ENCODE measurements at places on chromosomes 3 and 15.
A peak's percentile ranks its signal among the peaks of the same experiment; 100 is the strongest.

GRCh38 chr15:38627689-38628277 is 63.2 kb upstream of the RASGRP1 start:
- no peak for DNase-seq

GRCh38 chr3:60386306-60386705 is 864.9 kb downstream of the FHIT start:
- DNase-seq = no peak

GRCh38 chr3:184795522-184796190 is 16.3 kb upstream of the VPS8 start:
- peak; percentile 52 for DNase-seq

DNA sequence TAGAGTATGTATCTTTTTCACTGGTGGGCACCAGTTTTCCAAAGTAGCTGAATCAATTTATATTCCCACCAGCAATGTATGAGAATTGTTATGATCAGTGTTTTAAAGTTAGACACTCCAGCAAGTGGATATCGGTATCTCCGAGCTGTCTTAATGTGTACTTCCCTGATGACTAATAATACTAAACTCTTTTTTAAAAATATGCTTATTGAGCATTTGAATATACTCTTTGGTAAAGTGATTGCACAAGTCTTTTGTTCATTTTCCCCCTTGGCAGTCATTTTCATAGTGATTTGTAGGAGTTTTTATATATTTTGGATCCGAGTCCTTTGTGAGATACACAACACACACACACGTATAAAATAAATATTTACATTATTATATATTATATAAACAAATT is 12.5 kb upstream of the FEM1B start:
- no peak for DNase-seq

- no peak for DNase-seq
These were observed 18.9 kb downstream of the PHC3 start for GRCh38 chr3:170162630-170163029.

GRCh38 chr3:182092662-182093262 is 381.0 kb downstream of the SOX2 start:
- DNase-seq = no peak

- DNase-seq = no peak
These were observed 559.0 kb downstream of the PDCD6IP start for GRCh38 chr3:34357461-34357860.

GRCh38 chr15:74422652-74423430 is 10.9 kb downstream of the SEMA7A start:
- no peak for DNase-seq

DNA sequence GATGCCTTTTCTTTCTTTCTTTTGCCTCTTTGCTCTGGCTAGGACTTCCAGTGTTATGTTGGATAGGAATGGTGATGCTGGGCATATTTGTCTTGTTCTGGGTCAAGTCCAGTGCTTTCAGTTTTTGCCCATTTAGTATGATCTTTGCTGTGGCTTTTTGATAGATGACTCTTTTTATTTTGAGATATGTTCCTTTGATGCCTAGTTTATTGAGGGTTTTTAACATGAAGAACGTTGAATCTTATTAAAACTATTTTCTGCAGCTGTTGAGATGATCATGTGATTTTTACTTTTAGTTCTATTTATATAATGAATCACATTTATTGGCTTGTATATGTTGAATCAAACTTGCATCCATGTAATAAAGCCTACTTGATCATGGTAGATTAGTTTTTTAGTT is 363.8 kb upstream of the RASGRP1 start:
- no peak for DNase-seq

DNA sequence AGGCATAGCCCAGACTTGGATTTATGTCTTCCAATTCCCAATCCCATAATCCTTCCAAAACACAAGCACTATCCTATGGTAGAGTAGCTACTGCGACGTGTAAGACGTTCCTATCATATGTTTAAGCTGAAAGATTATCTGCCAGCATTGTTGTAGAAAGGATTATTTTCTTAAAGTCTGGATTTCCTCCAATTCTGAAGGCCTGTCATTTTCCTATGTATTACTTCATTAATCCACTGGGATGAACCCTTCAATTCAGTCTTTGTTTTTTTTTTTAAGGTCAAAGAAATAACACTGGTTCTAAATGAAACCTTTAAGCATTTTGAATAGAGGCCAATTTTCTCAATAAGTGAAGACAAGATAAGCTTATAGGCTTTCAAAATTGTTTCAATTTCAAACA is 289.0 kb downstream of the SLC9A9 start:
- no peak for DNase-seq

DNA sequence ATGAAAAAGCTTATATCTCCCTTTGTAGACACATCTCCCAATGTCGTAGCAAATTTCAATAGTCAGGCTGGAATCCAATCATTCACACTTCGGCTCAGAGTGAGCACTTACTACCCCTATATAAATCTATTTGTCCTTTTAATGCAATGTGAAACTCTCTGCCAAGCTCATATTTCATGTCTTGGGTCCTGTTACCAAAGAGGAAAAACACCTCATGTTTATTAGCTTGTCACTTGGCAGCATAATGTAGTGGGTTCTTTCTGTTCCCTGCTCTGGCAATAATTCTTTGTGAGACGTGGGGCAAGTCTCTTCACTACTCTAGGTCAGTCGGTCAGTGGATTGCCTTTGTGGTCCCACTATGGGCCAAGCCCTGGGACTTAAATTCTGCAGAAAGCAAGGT is 107.1 kb downstream of the SRGAP3 start:
- no peak for DNase-seq

- DNase-seq = no peak
These were observed 158.7 kb downstream of the GBE1 start for GRCh38 chr3:81602781-81603180.

DNA sequence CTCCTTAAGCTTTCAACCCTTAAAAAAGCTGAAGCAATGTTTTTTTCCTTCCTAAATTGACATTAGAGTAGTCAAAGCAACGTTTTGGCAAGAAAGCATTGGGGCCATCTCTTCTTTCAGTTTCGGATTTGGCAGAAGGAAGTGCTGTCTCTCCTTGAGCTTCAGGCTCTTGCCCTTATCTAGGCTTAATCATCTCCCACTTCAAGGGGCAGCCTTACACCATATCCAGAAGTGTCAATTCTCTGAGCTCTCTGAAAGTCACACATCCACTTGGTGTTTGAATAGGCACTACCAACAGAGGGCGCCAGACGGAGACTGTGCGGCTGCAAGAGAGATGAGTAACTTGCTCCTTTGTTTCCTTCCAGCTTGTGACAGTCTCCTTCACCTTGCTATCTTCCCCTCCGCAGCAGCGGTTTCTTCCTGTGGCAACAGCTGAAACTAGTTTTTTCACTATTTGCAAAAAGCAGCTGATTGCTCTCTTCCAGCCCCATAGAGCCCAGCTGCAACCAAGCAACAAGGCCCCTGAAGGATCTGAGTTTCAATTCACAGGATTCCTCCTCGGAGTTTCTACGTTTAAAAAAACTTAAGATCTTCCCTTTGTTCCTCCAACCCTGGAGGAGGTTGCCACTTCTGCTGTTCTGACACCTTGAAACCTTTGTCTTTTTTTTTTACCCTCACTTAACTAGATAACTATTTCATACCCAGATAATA is 147.0 kb upstream of the SLCO3A1 start:
- no peak for DNase-seq

DNA sequence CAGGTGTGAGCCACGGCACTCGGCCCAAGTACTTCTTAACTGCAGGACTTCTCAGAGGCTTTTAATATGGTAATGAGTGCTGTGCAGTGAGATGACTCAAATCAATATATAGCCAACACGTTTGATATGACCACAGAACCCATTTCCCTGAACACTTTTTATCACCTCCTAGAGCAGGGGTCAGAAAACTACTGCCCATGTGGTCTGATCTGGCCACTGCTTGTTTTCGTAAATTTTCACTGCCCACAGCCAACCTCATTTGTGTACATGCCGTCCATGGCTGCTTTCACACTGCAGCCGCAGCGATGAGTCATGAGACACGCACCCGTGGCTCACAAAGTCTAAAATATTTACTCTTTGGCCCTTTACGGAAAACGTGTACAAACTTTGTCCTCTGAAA is 179.2 kb downstream of the RORA start:
- DNase-seq = no peak

GRCh38 chr3:173711619-173712018 is 314.1 kb downstream of the NLGN1 start:
- DNase-seq = no peak

GRCh38 chr3:16866571-16866970 is 18.2 kb upstream of the PLCL2 start:
- DNase-seq = no peak

- no peak for DNase-seq
These were observed 36.3 kb upstream of the CADPS start for GRCh38 chr3:62911526-62911925.

GRCh38 chr3:134602440-134602814 is 48.4 kb downstream of the KY start:
- no peak for DNase-seq

GRCh38 chr3:13708871-13709595 is 160.1 kb downstream of the FBLN2 start:
- DNase-seq = no peak

DNA sequence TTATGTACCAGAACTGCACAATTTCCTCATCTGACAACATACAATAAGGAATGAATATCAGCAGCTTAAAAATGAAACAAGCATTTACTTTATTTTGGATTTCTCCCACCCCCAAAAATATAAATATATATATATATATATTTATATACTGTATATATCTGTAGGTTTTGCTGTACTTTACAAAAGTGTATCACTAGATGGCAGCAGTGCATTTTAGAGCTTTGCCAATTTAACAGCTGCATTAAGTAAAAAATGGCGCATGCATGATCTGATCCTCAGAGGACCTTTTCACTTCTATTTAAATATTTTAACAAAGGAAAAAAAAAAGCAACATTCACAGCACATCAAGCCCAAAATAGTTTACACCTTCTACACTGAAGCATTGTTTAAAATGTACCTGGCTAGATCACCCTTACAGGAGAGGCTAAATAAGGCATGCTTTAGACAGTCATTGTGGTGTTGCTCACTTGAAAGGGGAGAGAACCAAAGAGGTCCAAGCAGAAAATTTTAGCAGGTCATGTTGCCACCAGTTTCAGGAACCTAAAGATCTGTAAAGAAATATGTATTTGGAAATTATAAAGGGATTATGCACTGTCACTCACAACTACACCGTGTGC is 72.6 kb downstream of the NPTN start:
- no peak for DNase-seq

DNA sequence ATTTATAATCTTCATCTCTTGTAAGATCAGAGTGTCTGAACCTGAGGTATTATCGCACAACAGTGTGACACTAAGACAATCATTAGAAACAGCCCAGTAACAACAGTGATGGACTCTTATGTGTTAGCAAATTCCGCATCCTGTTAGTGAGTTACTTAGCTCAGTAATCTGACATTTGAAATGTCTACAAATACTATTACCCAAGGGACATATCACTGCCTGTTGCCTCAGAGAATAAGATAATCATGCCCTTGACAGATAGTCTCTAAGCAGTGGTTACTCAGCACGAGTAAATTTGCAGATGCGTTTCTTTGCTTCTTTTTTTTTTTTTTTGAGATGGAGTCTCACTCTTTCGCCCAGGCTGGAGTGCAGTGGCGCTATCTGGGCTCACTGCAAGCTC is 13.4 kb upstream of the RTP1 start:
- DNase-seq = no peak

DNA sequence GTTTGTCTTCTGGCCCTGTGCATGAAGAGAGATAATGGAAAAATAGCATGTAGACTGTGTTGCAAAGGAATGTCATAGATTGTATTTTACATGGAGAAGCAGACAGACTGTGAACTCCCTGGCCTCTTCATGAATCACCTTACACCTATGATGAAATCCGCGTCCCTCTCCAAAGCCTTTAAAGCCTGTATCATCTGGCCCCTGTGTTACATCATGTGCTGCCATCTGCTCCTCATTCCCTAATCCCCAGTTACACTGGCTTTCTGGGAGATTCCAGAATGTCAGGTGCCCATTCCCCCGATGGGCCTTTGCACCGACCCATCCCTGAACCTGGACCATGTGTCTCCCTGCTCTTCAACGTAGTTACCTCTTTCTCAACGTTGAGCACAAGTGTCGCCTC is 190.8 kb downstream of the ADAMTSL3 start:
- no peak for DNase-seq

GRCh38 chr15:81887912-81888311 is 157.9 kb downstream of the MEX3B start:
- no peak for DNase-seq

DNA sequence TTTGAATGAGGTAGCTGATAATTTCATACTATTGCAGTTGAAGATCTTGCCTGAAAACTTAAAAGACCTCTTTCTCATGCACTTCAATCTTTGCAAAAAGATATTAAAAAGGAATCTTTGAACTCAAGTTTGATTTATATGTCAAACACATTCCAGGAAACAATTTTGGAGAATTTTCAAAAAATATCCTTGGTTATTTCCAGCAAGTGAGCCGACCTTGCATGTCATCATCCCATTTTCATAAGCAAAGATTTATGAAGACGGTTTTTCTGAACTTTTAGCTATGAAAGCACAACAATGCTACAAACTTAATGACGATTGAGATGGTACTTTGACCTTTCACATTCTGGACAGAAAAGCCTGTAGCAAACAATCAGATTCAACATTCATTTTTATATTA is 95.6 kb downstream of the RFX7 start:
- no peak for DNase-seq

DNA sequence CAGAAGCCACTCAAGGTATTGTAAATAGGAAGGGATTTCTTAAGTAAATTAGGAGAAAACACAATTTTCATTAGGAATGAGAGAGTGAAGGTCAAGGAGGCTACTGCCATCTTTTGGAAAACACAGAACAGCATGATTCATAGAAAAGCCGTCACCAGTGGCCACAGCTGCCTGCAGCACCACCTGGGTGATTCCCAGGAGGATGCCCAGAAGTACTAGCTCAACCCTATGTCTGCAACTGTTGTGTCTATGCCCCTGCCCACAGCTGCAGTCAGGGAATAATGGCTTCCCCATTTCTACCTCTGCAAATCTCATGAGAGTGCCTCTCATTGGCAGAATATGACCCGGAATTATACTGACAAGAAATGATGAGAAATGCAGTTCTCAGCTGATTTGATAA is 300.0 kb downstream of the IGSF11 start:
- no peak for DNase-seq

DNA sequence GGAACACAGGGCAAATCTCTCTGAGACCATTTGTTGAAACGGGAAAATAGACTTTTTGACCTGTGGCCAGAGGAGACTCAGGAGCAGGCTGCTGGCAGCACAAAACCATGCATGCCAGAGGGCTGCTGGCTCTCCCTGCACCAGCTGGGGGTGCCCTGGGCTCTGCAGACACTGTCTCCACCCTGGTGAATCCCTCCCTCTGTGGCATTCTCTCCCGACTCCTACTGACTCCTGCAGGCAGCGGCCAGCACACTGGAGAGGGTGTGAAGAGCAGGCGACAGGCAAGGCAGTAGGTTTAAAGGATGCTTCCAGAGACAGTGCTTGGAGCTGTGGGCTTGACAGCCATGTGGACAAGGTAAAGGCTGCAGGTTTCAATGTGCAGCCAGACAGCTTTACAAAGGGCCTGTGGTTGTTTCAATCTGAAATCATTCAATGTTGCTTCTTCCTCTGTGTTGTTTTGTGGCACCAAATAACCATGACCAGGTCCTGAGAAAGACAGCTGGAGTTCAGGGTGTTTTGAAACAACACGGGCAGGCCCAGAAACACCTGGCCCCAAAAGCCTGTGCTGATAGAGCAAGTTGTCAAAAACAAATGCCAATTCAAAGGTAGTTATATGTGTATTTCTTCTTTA is 431.0 kb upstream of the ATP10A start:
- DNase-seq = no peak
